Right cardiac atrium (tissue), 5 donors: ENCODE measurements at places on chromosomes 5 and 9.

- no peak for DNase-seq
Measured at GRCh38 chr5:135221187-135221473, 177.9 kb downstream of the MACROH2A1 start.

- no peak for DNase-seq
Measured at GRCh38 chr9:126777733-126778132, 27.1 kb upstream of the ZBTB43 start.

GRCh38 chr5:134020188-134020587, 15.4 kb upstream of the VDAC1 start:
- DNase-seq, result no peak

DNA sequence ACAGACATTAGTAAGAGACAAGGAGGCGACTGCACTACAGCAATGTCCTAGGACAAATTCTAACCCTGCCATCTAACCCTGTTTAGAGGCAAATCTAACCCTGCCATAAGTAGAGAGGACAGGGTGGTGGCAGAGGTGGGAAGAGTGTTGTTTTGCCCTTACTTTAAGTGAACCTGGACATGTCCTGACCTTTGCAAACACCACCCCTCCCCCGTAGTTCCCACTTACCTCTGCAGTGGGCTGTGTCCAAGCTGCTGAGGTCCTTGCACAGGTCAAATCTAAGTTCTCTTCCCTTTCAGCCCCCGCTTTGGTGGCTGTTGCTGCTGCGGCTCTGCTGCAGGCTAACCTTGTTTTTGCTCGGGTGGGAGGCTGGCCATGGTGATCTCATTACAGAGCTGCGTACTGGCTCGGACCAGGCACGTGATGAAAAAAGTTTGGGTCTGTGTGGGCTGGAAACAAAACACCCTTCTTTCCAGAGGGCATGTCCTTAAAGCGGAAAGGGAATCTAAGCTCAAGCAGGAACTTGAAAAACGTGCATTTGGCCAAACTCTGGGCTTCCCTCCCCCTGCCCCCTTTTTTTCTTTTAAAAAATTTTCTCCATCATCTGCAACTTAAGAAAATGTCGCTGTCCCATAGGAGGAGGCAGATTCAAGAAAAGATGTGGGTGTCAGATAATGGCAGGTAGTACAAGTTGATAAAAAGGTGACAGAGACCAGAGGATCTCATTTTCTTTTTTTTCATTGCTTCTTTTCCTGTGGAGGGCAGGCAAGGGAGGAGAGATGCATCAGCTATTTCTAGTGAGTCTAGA, at the start of gene FAXDC2:
Gene FAXDC2 (minus strand): TSS at position 349 of the 808 bp plus-strand sequence. CDS start 12,425 bp downstream, outside the sequence.
- DNase-seq, result peak; percentile 91

GRCh38 chr5:53917095-53917494, 356.7 kb downstream of the NDUFS4 start:
- no peak for DNase-seq

GRCh38 chr5:178469975-178470759, 120.0 kb downstream of the COL23A1 start:
- no peak for DNase-seq

GRCh38 chr9:15972760-15973159, 419.9 kb downstream of the CCDC171 start:
- no peak for DNase-seq

GRCh38 chr9:98075332-98075805, 18.8 kb downstream of the NANS start:
- DNase-seq, result no peak

DNA sequence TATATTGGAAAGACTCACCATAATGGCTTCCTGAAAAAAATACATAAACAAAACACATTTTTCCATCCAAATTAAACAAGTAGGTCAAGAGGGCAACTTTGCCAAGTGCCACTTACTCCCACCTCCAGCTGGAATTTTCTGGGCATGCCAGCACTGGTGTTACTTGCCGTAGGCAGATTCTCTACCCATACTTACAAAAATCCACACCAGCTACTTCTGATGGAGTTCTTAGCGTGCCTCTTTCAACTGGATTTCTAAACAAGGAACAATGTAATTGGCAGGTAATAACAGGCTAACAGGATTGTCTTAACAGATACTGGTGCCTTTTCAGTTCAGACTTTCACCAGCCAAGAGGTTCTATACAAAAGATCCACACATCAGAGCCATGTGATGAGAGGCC, 301.4 kb downstream of the MLLT3 start:
- no peak for DNase-seq

DNA sequence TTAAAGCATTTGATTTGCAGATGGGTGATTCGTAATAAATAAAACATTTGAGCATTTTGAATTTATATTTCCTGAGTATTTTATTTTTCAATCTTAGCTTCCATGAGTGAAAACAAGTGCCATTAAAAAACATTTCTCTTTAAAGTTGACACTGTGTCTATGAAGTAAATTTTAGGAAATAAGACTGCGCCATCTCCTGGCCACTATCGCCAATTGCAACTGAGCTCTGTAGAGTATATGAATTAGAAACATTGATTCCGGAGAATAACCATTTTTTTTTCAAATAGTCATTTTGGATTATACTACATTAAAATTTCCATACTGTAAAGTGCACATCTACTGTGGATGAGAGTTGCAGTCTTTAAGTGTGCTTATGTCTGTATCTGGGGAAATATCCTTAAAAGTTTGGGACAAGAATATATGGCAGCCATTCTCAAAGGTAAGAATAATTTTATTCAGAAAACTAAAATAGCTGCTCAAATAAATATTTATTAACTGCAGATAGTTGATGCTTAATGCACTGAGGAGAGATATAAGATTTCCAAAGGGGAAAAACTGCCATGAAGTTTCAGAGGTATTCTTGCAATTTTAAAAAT, 5.9 kb downstream of the DMRTA1 start:
- DNase-seq, result peak; percentile 74

- no peak for DNase-seq
Measured at GRCh38 chr5:14179446-14179845, 36.3 kb downstream of the TRIO start.

GRCh38 chr5:17694371-17694770, 60.1 kb downstream of the TAF11L14 start:
- no peak for DNase-seq

- DNase-seq, result no peak
Measured at GRCh38 chr9:124146031-124146561, 111.7 kb upstream of the NEK6 start.

- peak; percentile 81 for DNase-seq
Measured at GRCh38 chr5:67636091-67636490, 439.5 kb upstream of the CD180 start.

GRCh38 chr9:76474419-76474818, 15.4 kb downstream of the GCNT1 start:
- no peak for DNase-seq

DNA sequence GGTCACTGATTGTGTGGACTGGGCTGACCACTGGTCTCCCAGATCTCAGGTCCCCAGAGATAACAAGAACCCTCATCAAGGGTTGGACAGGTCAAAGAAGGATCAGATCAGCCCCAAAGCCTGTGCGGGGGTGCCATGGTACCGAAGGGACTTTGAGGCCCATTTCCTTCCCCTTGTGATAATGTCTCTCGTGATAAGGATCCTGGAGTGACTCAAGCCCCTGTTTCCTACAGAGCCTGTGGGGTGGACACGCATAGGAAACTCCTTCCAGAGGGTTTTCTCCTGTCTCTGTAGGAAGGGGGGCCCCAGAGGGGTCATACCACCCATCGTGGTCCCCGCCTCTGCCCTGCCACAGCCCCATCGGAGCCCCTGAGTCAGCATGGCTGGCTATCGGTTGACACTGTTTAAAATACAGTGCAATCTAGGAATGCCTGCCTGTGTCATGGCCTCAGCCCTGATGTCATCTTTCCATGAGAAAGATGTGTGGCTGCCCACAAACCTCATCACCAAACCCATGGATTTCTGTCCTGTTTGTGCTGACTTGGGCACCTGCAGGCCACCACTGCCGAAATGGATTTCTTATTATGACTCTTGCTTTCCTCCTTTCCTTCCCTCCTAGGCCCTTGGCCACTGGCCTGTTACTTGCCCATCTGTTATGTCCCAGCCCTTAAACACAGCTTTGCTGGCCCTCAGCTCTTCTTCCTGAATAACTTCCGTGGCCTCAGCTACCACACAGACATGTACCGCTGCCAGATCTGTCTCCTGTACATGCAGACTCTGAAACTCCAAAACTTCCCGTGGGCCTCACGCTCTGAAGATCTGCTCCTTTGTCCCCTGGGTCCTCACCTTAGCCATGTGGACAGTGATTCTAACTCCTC, 2.9 kb upstream of the CSF2 start:
- no peak for DNase-seq

GRCh38 chr5:74903165-74903787, 37.1 kb upstream of the FAM169A start:
- DNase-seq, result no peak

DNA sequence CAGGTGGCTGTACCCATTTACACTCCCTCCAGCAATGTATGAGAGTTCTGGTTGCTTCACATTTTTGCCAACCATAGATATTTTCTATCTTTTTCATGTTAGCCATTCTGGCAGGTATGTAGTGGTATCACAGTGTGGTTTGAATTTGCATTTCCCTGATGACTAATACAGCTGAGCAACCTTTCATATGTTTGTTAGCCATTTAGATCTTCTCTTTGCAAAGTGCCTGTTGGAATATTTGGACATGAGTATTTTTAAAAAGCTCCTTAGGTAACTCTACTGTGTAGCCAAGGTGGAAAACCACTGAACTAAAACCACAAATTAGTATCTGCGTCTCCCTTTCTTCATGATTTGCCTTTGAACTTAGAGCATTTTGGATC, 31.9 kb downstream of the IRF1 start:
- DNase-seq, result no peak

DNA sequence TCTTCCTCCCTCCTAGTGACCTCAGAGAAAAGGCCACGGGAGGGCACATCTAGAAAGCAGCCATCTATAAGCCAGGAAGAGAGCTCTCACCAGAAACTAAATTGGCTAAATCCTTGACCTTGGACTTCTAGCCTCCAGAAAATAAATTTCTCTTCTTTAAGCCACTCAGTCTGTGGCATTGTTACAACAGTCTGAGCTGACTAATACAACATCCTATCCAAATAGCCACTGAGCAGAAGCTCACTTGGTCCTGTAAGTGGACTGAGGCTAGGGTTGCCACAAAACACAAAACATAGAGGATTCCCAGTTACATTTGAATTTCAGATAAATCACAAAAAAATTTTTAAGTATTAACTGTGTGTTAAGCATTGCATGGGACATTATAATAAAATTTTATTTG, 383.4 kb downstream of the MLLT3 start:
- no peak for DNase-seq

GRCh38 chr9:82526577-82526976, 536.4 kb downstream of the RASEF start:
- DNase-seq, result no peak

- no peak for DNase-seq
Measured at GRCh38 chr5:178365501-178366440, 133.2 kb upstream of the PHYKPL start.

DNA sequence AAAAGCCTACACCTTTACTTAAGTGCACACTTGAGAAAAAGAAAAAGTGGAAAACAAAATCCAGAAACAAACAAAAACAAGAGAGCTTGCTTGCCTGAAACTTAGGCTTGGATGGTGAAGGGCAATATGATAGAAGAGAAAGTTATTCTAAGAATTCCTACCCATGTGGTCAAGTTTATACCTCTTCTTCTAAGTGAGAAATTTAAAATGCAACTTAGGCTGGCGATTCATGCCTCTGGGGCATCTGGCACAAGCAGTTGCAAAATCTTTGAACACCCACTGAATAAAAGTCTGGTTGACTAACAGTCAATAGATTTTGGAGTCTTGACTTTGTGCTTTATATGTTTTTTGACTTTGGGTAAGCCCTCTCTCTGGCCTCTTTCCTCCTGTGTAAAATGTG, 239.6 kb downstream of the KDM4C start:
- no peak for DNase-seq

DNA sequence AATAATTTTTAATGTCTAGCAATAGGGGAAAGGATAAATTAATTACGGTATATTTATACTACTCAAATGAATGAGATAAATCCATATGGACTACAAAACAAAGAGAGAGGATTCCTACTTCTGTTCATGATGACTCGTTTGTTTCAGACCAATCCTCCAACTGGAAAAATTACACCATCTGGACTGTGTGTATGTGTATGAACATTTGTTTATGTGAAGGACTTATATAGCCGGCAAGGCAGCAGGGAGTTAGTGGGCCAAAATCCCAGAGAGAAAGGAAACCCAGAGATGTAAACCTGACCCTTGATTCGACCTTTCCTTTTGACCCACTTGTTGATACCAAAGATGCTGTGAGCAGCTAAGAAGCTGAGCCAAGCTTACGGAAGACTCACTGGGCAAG, 20.1 kb downstream of the PDE6A start:
- no peak for DNase-seq

DNA sequence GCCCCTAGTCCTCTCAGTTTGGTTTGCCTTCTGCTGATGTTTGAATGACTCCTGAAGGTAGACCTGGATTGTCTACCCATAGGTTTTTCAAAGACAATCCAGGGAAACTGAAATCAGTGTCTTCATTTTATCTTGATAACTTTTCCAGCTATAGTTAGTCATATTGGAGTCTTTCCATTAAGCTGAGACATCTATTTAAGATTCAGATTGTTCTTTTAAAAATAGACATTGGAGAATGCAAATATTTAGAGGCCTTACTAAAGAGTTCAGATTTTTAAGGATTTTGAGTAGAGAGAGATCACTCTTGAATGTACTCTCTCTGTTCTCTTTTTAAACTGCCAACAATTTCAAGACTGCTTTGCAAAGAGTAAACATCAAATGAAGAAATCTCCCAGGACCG, 69.1 kb downstream of the GDNF start:
- no peak for DNase-seq

- no peak for DNase-seq
Measured at GRCh38 chr5:172413601-172414171, 40.6 kb downstream of the SH3PXD2B start.

GRCh38 chr5:164679461-164679860, 1174.0 kb downstream of the MAT2B start:
- no peak for DNase-seq

- DNase-seq, result no peak
Measured at GRCh38 chr9:6961845-6962522, 204.2 kb downstream of the KDM4C start.

- DNase-seq, result no peak
Measured at GRCh38 chr5:173103411-173103810, 40.9 kb upstream of the BNIP1 start.

DNA sequence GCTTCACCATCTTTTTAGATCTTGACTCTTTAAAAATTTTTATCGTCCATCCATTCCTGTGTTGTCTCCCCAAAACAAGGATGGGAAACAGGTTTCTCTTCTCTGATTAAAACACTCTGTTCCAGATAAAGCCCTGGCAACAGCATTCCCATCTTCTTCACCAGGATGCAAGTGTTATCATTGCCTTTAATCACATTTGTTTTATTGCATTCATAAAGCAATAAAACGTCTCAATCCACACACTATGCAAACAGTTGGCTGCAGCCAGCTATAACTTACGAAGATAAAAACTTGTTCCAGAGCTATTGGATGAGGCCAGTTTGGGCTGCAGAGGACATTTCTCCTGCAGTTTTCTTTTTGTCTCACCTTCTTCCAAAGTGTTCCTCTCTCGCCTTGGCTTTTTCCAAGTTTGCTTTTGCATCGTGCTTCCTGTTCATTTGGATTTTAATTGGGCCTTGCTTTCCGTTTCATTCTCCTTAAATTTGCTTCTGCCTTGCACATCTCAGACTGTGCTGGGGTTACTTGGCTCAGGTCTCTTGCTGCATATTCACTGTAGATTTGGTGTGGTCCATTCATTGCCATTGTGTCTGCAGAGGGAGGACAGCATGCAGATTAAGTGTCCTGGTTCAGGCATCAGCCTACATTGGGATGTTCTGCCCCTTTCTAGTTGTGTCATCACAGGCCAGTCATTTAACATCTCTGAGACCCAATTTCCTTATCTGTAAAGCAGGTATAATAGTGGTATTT, 136.5 kb upstream of the LIFR start:
- no peak for DNase-seq
